Naive B cell (primary cell): ENCODE measurements at places on chromosomes 7 and 10. TPM values are rescaled to one million over a fixed set of nuclear protein-coding genes. Genes with fewer than 3 reads are reported as not detected.

Gene FFAR4
- polyA plus RNA-seq = not detected

Gene NODAL
- not detected for polyA plus RNA-seq

Gene DRGX
- not detected for polyA plus RNA-seq

Gene HABP2
- not detected for polyA plus RNA-seq

Gene TMEM236
- polyA plus RNA-seq = not detected

Gene PTPRZ1
- not detected for polyA plus RNA-seq

Gene URGCP
- polyA plus RNA-seq = 24.0 TPM

Gene SAMD9
- polyA plus RNA-seq = 11.3 TPM
